NCI-H1092 (cell line): ENCODE measurements at places on chromosomes 5 and 9.

DNA sequence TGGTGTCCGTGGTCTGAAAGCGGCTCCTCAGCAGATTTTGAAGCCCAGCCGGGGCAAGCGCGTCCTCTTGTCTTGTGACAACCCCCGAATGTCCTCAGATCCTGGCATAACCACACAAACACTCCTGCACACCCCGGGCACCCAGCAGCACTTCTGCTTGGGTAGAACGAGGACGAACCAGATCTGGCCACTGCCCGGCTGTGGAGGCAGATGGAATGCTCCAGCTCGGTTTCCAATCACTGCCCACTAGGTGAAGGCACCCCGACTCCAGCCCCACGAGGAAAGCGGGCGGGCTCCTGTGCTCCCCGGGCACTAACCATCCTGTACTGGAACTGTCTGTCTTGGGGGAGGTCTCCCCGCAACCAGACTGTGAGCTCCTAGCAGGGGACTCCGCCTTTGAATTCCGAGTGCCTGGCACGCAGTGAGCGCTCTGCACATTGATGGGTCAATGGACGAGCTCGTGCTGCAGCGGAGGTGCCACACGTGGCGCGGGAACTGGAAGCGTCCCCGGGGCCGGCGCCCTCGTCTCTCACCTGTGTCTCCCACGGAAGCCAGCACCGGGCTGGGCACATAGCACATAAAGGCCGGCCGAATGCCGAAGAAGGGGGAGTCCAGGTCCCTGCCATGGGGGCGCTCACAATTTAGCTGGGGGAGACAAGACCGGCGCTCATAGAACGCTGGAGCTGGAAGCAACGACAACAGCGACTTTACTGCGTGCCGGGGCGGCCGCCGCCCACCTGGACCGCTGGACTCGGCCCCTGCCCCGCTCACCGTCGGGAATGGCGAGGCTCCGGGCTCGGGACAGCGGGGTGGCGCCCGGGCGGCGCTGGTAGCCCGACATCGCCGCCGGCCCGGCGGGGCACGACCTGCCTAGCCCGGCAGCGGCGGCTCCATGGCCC lies 608 bp downstream of the ENTR1 start:
- peak; percentile 15 for DNase-seq

GRCh38 chr5:110718311-110718710 lies 8.2 kb downstream of the TMEM232 start:
- no peak for DNase-seq

DNA sequence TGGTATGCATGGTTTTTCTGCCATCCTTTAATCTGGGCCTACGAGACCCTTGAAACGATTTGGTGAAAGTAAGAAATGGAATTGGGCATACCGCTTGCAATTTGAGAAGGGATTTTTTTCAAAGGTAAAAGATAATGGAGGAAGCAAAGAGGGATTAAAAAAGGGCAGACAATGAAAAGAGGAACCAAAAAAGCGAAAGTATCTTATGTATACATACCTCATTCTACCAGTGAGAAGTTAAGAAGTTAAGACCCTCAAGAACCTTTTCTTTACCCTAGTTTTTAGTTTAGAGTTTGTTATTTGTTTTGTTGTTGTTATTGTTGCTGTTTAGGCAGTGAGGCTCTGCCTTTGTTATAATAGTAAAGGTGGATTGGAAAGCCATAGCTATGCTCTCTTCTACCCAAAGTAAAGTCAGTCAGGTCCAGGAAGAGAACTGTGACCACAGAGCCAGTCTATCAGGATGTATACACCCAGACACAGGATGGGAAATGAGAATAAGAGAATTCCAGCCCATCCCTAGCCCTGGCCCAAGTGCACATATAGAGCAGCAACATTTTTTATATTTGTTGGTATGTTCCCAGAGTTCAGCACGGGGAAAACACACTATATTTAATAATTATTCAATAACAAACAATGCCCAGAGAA lies 166.6 kb downstream of the RFX3 start:
- DNase-seq = no peak

DNA sequence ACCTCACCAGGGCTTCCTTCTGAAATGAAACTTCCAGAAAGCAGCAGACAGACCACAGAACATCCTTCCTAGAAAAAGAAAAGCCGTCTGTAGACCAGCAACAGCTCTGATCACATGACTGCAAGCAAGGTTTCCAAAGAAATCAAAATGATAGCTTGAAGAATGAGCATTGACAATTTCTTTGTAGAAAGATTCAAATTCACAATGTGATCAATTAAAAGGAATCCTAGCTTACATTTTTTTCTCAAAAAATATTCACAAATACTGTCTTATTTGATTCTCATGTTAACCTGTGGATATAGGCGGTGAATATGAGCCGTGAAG lies 144.9 kb downstream of the MTX3 start:
- DNase-seq = no peak

DNA sequence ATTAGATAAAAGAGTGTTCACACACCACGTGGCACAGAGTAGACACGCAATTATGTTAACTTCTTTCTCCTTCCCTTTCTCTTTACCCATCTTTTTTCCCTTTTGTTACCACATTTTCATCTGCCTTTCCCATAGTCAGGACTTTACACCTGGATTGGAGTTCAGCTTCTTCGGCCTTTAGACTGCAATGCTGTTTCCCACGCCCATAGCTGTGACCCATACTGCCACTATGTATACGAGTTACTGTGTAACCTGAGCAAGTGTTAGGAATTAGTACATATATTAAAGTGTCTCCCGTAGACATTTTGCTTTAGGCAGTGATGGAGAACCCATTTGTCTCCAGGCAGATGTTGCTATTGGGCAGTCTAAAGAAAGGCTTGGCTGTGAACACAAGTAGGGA lies 143.6 kb upstream of the SLC28A3 start:
- no peak for DNase-seq
